ENCODE measurements at places on chromosomes 12 and 14.
A peak's percentile ranks its signal among the peaks of the same experiment; 100 is the strongest.

GRCh38 chr12:58419905-58420304 is 478.5 kb downstream of the ATP23 start:
- no peak for DNase-seq

- DNase-seq = no peak
Observed at GRCh38 chr12:101855364-101855884, 22.0 kb upstream of the DRAM1 start.

DNA sequence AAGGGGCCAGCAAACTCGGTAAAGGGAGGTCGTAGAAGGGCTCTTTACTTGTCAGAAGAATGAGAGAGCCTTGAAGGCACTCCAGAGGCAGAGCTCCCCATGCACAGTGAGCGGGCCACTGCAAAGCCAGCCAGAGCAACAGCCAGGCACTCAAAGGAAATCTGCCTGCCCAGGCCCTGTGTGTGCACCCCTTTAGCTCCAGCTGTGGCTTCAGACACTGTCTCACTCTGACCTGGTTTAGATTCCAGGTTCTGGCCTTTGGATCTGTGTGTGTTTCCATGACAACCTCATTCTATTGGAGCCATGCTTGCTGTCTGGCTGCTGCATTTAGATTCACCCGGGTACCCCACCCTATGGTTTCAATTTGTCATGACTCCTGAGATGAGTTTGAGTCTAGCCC is 170.3 kb downstream of the CAPZA3 start:
- no peak for DNase-seq

GRCh38 chr12:132260721-132261120 is 68.7 kb downstream of the GALNT9 start:
- DNase-seq = no peak

GRCh38 chr12:85975716-85976115 is 101.6 kb downstream of the NTS start:
- no peak for DNase-seq

- DNase-seq = no peak
Observed at GRCh38 chr14:79265366-79265946, 945.8 kb downstream of the DIO2 start.

DNA sequence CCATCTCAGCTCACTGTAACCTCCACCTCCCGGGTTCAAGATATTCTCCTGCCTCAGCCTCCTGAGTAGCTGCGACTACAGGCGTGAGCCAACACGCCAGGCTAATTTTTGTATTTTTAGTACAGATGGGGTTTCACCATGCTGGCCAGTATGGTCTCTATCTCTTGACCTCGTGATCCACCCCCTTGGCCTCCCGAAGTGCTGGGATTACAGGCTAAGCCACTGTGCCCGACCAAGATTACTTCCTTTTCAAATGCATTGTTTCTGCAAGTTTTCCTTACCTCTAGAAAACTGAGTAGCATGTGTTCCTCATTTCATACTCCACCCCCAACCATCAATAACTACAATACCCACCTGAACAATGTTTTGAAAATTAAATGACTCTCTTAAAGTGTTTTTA is 13.1 kb downstream of the ARF6 start:
- DNase-seq = no peak

- no peak for DNase-seq
Observed at GRCh38 chr12:107605293-107605692, 80.3 kb upstream of the PWP1 start.

- peak; percentile 25 for DNase-seq
Observed at GRCh38 chr12:104669089-104669721, 212.5 kb downstream of the CHST11 start.

DNA sequence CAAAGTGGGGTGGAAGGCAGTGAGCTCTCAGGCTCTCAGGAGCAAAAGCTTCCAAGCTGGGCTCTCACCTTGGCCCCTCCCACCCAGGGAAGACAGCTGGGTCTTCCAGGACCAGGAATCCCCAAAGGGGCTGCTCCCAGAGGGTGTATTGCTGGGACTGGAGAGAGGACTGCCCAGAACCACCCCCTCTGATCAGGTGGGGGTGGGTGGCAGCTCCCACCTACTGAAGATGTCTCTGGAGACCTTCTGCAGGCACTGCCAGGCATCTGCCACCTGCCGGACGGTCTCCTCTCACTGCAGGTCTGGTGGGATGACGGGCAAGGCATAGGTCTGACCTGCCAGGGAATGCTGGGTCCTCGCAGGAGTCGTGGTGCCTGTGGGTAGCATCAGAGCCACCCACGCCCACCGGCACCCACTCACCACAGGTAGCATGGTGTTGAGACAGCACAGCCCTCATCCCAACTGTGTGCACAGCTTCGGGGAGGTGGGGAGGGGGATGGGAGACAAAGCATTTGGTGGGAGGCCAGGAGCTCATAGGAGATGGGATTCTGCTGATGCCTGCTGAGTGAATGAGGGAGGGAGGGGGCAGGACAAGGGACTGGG is 103.2 kb downstream of the SINHCAF start:
- no peak for DNase-seq

- no peak for DNase-seq
Observed at GRCh38 chr14:49992448-49992847, 99.6 kb downstream of the ARF6 start.

- no peak for DNase-seq
Observed at GRCh38 chr14:30638926-30639325, 16.8 kb downstream of the SCFD1 start.

DNA sequence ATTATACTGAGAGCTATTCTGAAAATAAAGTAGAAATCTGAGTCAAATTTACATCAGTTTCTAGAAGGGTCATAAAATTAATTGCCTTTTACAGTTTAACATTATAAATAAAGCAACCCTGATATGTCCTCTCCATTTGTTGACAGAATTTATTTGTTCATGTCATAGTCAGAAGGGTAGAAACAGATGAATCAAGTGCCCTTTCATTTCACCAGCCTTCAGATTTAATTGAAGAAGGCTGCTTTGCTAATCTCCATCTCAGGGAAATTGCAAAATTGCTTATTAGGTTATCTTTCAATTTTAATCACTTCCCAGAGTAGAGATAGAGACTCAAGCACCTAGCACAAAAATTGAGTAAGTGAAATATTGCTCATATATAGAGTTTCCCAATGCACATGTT is 76.8 kb downstream of the ATXN7L3B start:
- no peak for DNase-seq

Measured in COR-L47 (cell line).